ENCODE measurements at places on chromosomes 3 and 15.

DNA sequence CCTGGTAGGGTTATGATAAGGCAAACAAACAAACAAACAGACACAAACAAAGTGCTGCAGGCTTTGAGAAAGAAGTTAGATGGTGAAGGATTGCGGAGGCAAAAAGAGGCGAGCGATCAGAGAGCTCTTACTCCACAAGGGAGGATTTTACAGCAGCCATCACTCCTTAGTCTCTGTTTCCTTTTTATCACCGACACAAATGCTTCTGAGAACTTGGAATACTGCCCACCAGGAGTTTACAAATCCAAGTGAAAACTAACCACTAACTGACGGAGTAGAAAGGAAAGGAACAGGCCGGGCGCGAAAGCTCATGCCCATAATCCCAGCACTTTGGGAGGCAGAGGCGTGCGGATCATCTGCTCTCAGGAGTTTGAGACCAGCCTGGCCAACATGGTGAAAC, 35.6 kb upstream of the GPR160 start:
- DNase-seq: no peak

DNA sequence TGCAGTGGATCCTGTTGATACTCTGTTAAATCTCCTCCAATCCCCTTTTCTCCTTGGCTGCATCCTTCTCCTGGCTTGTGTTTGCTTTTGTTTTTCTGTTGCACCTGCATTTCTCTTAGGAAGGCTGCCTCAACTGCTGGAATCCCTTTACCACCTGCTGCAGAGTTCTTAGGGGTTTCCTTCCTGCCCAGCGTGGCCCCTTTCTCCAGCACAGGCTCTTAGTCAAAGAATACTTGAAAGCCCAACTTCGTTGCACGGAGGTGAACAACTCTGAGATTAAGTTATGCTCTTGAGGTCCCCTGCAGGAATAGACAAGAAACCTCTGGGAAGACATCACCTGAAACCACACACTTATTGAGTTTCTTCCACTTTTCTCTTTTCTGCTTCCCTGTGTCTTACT, 121.6 kb upstream of the GRM7 start:
- DNase-seq: no peak

GRCh38 chr3:160796089-160796812, 40.2 kb downstream of the PPM1L start:
- peak; percentile 9 for DNase-seq

GRCh38 chr3:114933407-114933806, 213.7 kb downstream of the ZBTB20 start:
- no peak for DNase-seq

- DNase-seq: peak; percentile 67
Measured at GRCh38 chr3:120615847-120616609, 19.9 kb downstream of the NDUFB4 start.

DNA sequence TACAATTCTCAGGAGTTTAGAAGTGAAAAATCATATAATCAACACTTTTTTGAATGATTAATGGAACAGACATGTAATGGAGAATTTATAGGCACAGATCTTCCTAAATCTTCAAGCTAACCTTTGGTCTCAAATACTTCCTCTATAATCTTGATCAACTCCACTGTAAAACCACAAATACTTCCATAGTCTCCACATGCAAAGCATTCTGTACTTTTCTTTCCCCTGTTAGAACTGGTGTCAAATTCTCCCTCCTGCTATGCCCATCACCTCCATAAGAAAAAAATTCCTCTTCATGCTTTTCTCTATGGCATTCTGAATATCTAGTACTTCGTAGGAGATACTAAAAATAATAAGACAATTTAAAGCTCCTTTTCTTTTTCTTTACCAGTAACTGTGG, 214.3 kb downstream of the ADAMTS9 start:
- DNase-seq: no peak

DNA sequence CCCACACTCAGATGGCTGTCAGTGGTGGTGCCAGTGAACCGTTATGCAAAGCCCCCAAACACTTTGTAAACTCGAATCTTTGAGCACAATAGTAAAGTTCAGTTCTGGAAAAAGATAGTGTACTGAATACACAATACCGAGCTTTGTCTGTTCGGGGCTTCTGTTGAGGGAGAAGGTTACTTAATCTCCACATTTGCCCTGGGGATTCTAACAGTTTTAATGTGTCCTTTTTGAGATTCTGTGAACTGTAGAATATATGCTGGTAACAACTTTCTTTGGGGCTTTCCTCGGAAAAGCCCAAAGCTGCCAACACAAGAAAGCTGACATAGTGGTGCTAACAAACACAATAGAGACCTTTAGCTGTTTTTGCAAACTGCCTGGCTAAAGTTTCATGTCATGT, 686.5 kb downstream of the ROBO1 start:
- DNase-seq: no peak

DNA sequence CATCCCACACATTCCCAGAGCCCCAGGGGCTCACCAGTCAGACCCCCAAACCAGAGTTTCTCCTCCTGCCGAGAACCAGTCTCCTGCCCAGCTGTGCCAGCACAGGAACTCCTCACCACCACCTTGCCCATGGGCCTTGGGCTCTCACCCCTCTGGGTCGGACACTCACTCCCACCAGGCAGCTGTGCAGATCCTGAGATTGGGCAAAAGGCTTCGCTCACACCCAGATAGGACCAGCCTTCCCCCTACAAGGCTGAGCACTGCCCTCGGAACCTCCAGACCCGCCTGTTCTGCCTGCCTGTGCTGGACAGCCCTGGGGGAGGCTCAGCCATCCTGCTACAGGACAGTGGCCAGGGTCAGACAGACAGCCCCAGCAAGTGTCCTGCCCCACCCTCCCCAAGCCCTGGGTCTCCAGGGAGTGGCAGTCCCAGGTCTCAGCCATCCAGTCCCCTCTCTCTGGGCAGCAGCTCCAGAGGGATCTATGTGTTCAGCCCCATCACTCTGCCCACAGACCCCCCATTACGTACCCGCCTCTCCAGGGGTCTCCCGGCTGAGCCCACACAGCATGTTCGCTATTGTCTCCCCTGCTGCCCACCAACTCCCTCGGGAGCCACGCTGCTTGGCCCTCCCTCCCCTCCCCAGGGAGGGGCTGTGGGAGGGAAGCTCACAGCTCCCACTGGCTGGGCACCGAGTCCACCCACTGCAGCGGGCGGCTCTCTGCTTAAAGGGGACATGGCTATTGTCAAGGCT, at the start of gene GRIP2:
TSS of gene GRIP2 (minus strand) at position 601 of the 750 bp plus-strand sequence. CDS start at position 567, 34 bp downstream.
- no peak for DNase-seq

GRCh38 chr15:91067036-91067435, 33.0 kb upstream of the SV2B start:
- DNase-seq: no peak

All from fibroblast of skin of back (primary cell).